Lung microvascular endothelial cell (primary cell): ENCODE measurements at places on chromosomes 3 and 15. TPM values are rescaled to one million over a fixed set of nuclear protein-coding genes. Genes with fewer than 3 reads are reported as not detected.
A peak's percentile ranks its signal among the peaks of the same experiment; 100 is the strongest.

The ULK3 gene
- total RNA-seq: 12.4 and 19.4 TPM in 2 replicates

DNA sequence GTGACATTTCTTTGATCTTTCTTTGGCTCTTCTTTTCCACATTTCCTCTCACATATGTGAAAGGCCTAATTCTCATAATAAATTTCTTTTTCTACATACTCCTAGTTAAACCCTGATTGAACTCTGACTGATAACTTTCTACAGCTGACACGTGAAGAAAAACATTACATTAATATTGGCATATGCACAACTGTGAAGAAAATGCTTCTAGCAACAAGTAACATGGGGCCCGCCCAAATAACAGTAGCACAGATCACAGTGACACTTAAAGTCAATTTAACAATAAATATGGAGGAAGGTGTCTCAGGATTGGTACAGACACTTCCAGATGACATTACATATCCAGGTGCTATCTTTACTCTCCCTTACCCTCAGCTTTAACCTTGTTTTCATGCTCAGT, 317.6 kb upstream of the ZNF385D start:
- DNase-seq: no peak

The ASB14 gene
- total RNA-seq: not detected in 2 replicates

The LRRC3B gene
- total RNA-seq: not detected in 2 replicates

GRCh38 chr15:64642875-64643274, 132.5 kb downstream of the RBPMS2 start:
- no peak for DNase-seq

GRCh38 chr15:85412956-85413854, 32.8 kb downstream of the AKAP13 start:
- DNase-seq: peak; percentile 99

DNA sequence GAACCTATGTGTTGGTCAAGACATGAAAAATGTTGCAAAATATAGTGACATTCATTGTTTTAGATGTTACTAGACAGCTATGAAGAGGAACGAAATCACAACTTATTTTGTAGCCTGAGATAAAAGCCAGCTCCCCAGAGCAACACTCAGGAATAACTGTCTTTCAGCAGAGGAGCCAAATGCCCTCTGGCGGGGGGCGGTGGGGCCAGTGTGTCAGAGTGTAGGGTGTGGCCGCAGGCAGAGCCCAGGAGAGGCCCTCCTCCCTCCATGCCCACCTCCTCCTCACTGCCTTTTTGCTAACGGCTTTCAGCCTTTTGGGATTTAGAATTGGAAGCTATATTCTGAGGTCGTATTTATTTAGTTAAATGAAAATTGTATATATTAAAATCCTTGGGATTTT, 16.9 kb downstream of the APOD start:
- DNase-seq: no peak

The CCR8 gene
- not detected in 2 replicates for total RNA-seq

- DNase-seq: peak; percentile 55
Observed at GRCh38 chr15:62164396-62165103, 535 bp downstream of the C2CD4B start.

DNA sequence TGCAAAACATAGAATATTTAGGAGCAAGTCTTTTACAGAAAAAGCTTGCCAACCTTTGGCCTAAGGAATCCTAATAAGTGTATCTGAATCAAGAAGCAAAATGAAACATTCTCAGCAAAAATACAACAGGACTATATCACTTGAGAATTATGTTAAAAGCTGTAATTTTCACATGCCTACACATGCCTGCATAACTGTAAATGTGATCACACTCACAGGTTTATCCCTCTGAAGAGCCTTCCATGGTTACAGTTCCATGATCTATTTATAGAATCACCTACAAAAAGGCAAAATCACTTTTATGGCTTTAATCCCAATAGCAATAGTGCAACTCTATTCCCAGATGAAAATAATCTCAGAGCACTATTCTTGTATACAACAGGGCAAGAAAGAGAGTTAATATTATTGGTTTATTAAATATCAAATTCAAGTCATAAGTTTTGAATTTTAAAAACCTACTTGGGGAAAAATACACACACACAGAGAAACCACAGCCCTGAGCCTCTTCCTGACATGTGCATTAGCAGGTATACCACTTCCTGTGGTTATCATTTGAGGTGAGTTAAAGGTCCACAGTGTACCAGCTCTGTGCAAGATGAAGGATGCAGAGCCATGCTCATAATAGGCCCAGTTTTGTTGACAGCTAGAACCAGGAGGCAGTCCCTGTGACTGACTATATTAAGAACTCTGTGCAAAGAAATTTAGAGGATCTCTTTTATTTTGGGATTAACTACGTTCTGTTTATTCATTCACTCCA, 252.5 kb upstream of the TGFBR2 start:
- no peak for DNase-seq
